ENCODE measurements at places on chromosomes 2 and 18.

- no peak for DNase-seq
Observed at GRCh38 chr2:49067971-49068370, 86.3 kb downstream of the FSHR start.

DNA sequence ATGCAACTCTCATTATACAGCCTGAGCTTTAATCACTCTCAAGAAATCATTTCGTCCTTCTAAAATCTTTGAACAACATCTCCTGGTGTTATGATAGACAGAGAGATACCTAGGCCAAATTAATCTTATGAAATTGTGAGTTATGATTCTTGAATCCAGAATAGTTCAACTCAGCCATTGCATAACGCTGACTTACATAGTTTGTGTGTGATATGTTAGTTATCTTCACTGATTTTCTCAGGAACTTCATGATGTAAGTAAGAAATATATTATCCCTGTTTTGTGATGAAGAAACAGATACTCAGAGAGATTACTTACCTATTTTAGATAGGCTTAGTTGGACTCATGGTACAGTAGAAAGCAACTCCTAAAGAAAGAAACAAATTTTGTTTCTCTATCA, 684.4 kb downstream of the ZEB2 start:
- no peak for DNase-seq

DNA sequence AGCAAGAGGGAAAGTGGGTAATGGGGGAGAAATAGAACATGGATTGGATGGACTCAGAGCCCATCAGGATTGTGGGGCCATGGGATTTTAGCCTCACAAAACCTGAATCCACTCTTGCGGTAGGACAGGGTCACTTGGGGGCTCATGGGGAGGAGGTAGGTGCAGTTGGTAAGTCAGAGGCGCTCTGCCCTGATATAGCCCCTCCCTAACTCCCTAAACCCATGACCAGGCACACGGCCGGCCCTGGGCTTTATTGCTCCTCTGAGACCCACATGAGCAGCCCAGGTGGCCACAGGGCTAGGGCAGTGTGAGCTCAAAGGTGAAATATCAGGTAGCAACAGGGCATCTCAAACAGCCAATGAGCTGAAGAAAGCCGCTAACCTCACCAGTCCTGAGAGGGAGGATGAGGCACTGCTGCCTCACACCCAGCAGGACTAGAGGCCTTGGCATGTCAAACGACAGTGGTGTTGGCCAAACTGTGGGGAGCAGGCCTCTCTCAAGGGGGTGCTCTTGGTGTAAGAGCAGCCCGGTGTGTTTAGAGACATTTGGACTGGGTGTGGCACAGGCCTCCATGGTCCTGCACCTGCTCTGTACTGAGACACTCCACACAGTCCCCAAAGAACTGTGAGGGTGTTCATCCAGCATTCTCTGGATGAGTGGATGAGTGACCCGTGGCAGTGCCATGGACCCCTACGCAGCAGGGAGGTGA, 90.8 kb upstream of the HS6ST1 start:
- no peak for DNase-seq

GRCh38 chr2:240586919-240587800, 626 bp downstream of the CAPN10 start:
- no peak for DNase-seq

DNA sequence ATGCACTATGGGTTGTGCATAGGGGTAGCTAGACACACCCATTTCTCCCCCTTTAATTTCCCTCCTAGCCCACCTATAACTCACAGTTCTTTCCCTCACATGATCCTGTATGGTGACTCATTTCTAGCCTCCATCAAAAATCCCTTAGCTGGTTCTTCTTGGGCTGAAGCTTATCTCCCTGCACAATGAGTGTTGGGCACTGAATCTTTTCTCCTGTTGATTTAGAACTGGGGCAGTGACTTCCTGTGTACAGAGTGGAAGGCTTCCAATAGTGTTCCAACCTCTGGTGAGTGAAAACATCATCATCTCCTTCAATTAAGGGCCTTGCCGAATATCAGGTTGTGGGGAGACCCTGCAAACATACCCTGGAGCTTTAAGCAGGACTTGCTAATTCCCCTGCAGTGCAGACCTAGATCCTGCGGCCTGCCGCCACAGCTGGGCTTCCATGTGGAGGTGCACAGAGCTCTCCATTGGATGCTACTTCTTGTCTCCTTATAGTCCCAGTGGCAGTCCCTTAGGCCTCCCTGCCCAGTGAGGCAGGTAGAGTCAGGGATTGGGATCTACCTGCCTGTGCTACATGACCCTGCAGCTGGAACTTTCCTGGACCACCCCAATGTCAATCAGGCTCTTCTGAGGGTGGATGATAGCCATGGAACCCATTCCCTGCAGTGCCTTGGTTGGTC, 121.8 kb downstream of the PLB1 start:
- DNase-seq: no peak

- no peak for DNase-seq
Observed at GRCh38 chr2:140023291-140023690, 1243.1 kb upstream of the NXPH2 start.

- no peak for DNase-seq
Observed at GRCh38 chr2:126822921-126823320, 75.8 kb upstream of the TEX51 start.

GRCh38 chr18:36366994-36367839, 69.7 kb downstream of the FHOD3 start:
- no peak for DNase-seq

DNA sequence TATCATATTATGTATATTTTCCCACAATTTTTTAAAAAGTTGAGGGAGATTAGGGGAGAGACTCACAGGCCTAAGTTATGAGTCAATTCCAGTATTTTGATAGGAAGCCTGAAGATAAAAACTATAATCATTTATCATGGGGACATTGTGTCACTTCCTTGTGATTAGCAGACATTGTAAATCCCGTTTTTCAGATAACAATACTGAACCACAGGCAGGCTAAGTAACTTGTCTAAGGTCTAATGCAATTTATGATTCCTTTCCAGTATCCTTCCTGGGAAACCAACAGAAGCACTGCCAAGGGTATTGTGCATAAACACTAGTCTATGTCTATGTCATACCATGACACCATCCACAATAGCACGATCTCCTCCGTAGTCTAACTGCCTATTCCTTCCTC, 235.2 kb upstream of the PIK3C3 start:
- DNase-seq: no peak

DNA sequence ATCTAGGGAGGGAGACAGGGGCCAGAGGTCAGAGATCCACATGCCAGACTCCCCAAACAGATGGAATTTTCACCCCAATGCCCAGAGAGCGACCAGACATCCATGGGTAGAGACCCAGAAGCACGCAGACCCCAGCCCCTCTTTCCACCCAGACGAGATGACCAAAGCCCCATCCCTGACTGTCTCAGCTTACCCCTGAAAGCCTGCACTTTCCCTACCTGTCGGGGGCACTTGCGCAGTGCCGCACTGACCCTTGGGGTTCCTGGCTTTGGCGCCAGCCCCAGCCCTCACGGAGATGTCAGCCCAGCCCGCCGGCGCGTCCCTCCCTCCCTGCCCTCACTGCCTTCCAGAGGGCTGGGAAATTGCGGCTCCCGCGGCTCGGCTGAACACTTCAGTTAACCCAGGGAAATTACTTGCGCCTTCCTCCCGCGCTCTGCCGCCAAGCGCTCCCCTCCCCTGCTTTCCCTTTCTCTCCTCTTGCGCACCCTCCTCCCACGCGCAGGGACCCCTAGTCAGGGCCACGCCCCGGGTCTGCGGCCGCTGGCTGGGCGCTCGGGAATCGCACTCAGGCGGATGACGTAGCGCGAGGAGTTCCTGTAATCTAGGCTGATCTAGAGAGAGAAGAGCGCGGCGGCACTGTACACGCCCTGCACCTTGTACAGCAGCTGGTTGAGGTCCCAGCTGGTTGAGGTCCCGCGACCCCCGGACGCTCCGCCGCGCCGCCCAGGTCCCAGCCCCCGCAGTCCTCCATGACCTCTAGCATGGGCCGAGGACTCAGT, 12.0 kb downstream of the ALPG start:
- DNase-seq: no peak

- no peak for DNase-seq
Observed at GRCh38 chr2:134445985-134446382, 192.1 kb downstream of the MGAT5 start.

GRCh38 chr2:46939626-46940359, 24.2 kb upstream of the MCFD2 start:
- no peak for DNase-seq

DNA sequence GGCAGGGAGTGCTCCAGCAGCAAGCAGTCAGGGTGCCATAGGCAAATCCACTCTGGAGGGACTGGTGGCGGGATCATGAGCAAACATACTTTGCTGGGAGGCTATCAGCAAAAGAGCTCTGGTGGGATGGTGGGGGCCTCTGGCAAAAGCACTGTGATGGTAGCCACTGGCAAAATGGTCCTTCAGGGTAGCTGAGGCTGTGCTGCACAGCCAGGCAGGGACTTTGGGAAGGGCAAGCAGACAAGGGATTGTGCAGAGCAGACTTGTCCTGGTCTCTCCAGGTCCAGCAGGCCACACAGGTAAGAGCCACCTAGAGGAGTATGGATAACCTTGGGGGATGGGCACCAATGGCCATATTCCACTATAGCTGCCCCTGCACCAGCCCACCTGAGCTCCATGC, 129.4 kb upstream of the OTOS start:
- no peak for DNase-seq

GRCh38 chr2:150528861-150529801, 41.7 kb upstream of the RND3 start:
- DNase-seq: no peak

GRCh38 chr18:69943021-69943420, 4.7 kb downstream of the CD226 start:
- no peak for DNase-seq

- DNase-seq: no peak
Observed at GRCh38 chr2:38215993-38216392, 140.0 kb upstream of the CYP1B1 start.

GRCh38 chr2:197851451-197851850, 47.1 kb downstream of the PLCL1 start:
- DNase-seq: no peak

- DNase-seq: no peak
Observed at GRCh38 chr2:119147776-119148715, 10.5 kb downstream of the C1QL2 start.

DNA sequence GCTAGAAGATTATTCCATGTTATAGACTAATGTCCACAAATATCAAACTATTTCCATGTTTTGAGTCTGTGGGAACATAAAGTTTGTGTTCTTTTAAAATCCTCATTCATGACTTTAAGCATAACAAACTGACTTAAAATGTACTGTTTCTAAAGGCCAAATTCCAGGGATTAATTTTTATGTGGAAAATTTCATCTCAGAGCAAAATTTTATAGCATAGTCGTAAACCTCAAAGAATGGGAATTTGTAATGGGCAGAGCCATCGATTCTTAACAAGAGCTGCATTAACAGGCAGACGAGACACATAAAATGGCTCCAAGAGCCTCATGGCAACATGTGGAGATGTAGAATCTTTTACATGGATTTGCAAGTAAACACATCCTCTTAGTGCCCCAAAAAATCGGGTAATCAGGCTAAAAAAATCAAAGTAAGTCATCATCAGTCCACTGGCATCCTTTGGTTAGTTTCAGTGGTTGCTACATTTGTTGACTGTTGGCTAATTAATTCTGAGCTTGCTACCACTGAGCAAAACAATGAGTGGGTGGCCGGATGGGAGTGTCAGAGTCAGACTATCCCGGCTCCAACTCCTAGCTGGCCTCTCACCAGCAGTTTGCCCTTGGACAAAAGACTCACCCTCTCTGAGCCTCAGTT, 119.6 kb downstream of the FAM210A start:
- no peak for DNase-seq

- DNase-seq: no peak
Observed at GRCh38 chr2:136086253-136087016, 31.5 kb downstream of the CXCR4 start.

DNA sequence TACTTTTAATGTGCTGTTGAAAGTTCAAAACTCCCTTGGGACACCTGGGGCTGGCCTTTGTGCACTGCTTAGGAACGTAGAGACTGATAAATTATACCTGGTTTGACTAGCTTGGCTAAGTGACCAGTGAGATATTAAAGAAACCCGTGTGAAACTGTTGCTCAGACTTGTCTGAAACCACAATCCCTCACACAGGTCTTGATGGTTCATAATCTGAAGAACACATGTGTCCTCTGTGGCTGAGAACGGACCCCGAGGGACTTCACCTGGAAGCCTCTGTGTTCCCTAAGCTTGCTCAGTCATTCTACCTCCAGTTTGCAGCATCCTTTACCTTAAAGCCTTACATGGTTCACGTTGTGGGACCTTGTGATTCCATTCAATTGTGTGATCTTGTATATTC, 218.8 kb downstream of the CBLN2 start:
- no peak for DNase-seq

GRCh38 chr2:101986376-101986775, 5.4 kb upstream of the IL1R2 start:
- no peak for DNase-seq

DNA sequence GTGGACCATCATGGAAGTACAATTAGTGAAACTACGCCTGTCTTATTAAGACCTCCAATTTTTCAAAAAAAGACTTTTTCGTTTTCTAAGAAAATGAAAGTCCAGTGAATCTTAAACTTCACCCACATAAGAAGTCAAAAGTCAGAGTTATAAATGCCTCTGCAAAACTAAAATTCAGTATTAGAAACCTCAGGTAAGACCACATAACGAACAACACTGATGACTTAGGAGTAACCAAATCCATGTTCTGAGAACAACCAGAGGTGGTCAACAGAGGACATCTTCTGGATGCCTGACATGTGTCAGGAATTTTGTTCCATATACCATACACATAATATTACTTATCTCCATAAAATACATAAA, 62.4 kb downstream of the RPL31 start:
- DNase-seq: no peak

DNA sequence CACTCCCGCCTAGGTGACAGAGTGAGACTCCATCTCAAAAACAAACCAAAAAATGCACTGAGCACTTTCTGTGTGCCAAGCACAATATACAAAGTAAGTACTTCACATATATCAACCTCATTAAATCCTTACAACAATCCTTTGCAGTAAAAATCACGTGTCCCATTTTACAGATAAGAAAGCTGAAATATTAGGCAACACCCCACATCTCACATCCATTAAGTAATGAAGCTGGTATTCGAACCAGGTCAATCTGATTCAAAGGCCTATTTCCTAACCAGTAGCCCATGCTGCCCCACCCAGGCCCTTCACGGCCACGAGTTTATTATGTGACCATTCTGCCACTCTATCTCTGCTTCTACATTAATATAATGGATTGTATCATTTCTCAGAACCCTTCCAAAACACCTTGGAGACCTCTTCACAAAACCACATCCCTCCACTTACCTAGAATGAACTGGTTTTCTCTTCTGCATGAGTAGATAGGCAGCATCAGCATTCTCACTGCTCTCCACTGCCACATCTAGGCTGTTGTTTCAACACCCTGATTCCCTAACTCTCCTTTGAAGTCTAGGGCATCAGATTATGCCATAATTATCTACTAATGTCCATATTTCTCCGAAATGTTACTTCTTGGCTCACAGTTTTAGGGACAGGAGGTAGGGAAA, 3.1 kb upstream of the EXOC6B start:
- no peak for DNase-seq

- no peak for DNase-seq
Observed at GRCh38 chr2:164515734-164516133, 105.5 kb downstream of the GRB14 start.

- peak; percentile 53 for DNase-seq
Observed at GRCh38 chr2:18435426-18436037, 124.9 kb downstream of the RDH14 start.

- no peak for DNase-seq
Observed at GRCh38 chr2:23530909-23531276, 145.9 kb downstream of the KLHL29 start.

Measured in neuronal stem cell (in vitro differentiated cells).